ENCODE measurements at places on chromosomes 4 and X.

- DNase-seq: no peak
These were observed 482.8 kb upstream of the HTR2C start for GRCh38 chrX:114101081-114101480.

GRCh38 chr4:128358231-128358912, 70.8 kb upstream of the PGRMC2 start:
- peak; percentile 26 for DNase-seq

DNA sequence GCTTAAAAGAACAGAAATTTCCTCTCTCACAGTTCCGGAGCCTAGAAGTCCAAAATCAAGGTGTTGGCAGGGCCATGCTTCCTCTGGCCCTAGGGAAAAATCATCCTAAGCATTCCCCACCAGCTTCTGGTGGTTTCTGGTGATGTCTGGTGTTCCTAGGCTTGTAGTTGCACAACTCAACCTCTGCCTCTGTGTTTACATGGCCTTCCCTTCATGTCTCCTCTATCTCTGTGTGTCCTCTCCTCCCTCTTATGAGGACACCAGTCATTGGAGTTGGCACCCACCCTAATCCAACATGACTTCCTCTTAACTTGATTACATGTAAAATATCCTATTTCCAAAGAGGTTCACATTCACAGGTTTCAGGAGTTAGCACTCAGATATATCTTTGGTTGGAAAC, 15.4 kb downstream of the LRP2BP start:
- no peak for DNase-seq

DNA sequence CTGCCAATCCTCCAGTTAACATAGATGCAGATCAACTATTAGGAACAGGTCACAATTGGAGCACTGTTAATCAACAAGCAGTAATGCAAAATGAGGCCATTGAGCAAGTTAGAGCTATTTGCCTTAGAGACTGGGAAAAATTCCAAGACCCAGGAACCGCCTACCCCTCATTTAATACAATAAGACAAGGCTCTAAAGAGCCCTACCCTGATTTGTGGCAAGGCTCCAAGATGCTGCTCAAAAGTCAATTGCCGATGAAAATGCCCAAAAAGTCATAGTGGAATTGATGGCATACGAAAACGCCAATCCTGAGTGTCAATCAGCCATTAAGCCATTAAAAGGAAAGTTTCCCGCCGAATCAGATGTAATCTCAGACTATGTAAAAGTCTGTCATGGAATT, 20.5 kb upstream of the TRIM61 start:
- DNase-seq: no peak

DNA sequence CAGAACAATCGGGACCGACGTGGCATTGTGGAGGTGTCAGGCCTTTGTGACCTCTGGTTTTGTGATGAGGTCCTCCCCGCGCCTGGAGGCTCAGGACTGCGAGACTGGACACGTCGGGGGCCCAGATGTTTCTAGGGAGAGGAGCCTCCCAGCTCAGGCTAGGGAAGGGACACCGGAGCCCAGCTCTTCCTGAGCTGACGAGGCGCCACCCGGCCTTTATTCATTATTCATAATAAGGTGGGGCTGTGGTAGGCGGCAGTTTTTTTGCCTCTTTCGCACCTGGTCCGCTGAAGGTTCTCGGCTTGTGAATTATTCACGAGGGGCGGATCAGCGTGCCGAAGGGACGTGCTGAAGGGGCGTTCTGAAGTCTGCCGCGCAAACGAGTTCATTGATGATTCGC, 2.3 kb upstream of the UBA1 start:
- no peak for DNase-seq

DNA sequence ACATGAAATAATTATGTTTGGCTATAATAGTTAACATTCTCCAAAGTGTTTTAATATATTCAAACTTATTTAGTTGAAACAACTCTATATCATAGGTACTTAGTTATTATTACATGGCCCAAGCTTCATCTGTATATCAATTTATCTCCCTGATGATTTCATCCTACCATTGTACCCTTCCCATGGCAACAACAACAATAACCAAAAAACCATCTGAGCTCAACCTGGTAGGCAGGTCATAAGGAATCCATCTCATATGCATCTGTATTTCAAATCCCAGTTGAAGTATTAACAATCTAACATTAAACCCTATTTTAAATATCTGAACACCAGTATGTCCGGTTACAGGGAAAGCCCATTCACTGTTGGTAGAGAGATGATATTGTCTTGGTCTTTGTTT, 33.1 kb upstream of the SLC7A11 start:
- peak; percentile 12 for DNase-seq

DNA sequence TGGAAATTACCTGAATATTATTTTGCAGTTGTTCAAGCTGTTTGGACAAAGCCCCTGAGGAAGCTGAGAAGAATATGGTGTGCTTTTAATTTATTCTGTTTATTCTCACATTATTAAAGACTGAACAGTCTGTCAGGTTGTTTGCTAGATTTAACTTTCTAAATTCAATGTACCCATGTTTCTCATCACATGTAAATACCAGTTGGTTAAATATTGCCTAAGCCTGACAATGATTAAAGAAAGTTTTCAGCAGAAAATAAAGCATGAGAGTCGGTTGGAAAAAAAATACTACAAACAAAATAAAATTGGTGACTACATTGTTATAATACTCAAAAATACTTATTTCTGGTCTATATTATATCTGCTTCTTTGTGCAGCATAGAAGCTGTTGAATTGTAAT, 1974.7 kb downstream of the ARAP2 start:
- DNase-seq: no peak

- no peak for DNase-seq
These were observed 6.3 kb upstream of the GPM6A start for GRCh38 chr4:175818406-175818805.

- no peak for DNase-seq
These were observed 113.5 kb upstream of the USP9X start for GRCh38 chrX:40971736-40972135.

DNA sequence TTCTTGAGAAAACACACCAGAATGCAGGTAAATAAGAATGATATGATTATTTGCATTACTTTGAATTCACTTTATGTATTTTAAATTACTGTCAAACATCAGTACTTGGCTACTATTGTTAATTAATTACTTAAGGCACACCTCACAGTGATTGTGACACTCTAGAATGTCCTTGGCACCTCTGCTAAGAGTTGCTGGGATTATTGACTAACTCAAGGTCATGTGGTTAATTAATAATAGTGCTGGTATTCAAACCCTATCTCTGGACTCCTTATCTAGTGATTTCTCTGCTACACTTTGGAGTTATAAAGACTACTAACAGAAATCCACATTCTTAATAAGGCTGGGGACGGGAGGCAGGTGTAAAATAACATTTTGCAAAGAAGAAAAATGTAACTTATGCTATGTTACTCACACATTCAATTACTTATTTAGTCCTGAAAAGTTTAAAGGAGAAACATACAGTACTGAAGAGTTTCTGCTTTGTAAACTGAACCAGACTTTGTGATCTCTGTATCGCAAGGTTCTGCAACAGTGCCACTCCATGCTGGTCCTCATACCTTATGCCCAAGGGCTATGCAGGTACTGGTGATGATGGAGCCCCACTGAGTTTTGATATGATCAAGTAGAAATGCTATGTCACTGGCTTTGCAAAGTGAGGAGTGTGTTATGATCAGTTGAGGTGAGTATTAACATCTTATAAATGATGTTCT, 242.7 kb downstream of the MID1IP1 start:
- no peak for DNase-seq

DNA sequence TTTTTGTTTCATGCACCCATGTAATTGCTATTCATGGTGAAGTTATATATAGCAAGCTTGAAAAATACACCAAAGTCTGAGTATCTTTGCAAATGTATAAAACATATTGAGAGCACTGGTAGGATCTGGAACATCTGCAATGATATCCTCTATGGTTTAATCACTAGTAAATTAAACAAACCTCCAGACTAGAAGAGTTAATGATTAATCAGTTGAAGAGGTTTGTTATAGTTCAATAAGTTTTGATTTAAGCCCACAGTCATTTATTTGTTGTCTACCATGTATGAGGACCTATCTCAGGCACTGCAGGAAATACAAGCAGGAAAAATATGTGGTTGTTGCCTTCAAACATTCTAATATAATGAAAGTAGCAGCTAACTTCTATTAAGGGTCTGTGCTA, 16.5 kb downstream of the CYBB start:
- no peak for DNase-seq

GRCh38 chrX:103817502-103817901, 14.6 kb downstream of the RAB9B start:
- DNase-seq: peak; percentile 49

DNA sequence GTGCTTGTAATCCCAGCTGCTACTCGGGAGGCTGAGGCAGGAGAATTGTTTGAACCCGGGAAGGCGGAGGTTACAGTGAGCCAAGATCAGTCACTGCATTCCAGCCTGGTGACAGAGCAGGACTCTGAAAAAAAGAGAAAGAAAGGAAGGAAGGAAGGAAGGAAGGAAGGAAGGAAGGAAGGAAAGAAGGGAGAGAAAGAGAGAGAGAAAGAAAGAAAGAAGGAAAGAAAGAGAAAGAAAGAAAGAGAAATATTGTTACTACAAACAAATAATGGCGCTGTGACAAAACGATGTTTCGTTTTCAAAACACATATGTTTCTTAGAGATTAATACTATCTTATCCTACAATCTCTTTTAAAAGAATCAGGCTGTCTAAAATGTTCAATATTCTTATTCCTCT, 42.1 kb upstream of the CCDC160 start:
- no peak for DNase-seq

DNA sequence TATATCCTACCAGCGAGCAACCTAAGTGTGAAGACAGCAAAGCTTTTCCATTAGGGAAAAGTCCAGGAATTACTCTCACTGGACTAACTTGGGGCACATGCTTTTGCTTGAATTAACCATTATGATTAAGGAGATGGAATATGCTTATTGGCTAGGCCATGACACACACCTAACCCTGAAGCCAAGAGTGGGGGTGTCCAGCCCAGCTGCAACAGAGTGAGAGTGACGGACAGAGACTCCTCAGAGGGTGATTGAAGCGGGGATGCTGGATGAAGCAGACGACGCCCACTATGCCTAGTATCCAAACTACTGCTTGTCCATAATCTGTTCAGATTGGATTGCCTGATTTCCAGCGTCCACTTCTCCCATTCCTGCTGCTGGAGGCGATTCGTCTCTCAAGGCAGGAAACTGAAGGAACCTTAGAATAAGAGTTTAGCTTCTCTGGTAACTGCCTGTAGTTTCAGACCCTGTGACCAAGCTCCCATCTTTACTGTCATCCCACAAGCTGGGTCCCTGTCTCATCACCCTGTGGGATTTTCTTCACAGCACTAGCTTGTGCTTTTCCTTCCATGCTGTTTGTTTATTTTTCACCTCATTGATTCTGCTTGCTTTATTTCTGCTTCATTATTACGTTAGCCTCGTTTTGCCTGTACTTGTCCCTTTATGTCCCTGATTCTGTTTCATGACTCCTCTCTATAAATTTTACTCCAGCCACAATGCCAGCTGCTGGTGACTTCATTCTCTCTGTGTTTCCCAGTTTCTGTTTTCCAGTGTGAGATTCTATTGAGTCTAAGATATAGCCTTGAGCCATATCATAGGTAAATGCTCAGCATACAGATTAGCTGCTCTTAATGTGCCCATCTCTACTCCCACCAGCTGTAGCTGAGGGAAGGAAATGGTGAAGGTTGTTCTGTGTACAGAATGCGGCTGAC, 19.0 kb downstream of the FAM47E start:
- DNase-seq: no peak

- no peak for DNase-seq
These were observed 559.8 kb downstream of the TLL1 start for GRCh38 chr4:166432842-166433241.

DNA sequence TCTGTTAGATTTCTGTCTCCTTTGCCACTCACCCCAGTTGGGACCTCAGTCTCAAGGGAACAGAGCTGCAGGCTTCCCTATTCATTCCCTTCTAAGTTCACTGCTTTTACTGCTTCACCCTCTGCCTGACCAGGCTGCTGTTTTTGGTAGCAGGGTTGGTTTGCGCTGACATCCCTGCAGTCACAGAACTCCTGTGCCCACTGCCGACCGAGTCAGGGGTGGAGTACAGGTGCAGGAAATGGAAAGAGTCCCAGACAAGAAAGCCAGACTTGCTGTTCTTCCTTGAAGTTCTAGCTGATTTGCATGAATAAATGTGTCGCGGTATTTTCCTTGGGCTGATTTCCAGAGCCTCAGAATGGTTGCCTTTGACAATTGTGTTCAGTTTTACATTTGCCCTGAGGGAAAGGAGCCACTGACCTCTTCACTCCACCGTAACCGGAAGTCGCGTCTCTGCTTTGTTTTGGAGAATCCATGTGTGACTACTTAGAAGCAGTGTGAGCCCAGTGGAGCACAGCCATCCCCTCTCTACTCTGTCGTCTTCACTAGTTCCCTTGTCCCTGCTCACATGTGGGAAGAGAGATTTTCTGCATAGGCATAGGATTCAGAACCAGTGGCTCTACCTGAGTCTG, 84.8 kb downstream of the TNIP2 start:
- DNase-seq: no peak

- peak; percentile 73 for DNase-seq
These were observed 15.4 kb downstream of the IGFBP7 start for GRCh38 chr4:57094832-57095223.

DNA sequence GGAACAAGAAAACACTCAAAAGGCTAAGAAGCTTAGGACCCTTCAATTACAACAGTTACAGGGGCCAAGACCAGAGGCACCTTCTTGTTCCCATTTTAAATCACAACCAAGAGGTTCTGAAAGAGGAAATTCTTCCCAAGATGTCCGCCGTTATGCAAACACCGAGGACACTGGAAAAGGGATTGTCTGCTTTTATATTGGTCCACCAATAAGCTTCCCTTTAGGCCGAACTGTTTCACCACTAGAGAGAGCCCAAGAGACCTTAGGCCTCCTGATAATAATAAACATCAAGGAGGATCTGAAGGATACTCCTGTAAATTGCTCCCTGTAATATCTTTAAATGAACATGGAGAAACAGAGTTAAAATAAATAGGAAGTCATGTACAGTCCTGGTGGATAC, 92.6 kb upstream of the NLRP2B start:
- no peak for DNase-seq

GRCh38 chrX:129738466-129739308, at the start of gene XPNPEP2:
Gene XPNPEP2 (plus strand): TSS chrX:129738979. CDS start chrX:129739214, 235 bp downstream.
- no peak for DNase-seq

GRCh38 chr4:73181231-73181630, 77.4 kb downstream of the ANKRD17 start:
- DNase-seq: no peak

DNA sequence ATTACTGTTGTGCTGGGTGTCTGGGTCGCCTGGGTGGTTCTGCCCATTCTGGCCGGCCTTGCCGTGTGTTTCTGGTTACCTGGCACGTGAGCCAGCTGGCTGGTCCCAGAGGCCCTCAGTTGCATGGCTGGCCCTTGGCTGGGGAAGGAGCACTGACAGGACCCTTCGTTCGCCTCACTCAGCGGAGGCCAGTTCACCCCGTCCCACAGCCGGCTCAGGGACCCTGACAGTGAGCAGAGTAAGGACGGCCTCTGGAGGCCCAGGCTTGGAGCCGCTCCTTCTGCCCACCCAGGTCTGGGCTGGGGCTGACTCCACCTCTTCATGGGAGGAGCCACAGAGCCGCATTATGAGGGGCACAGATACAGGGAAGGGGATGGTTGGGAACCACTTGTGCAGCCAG, 20.3 kb upstream of the HGFAC start:
- DNase-seq: no peak

- no peak for DNase-seq
These were observed 99.8 kb upstream of the TEX13C start for GRCh38 chrX:125219852-125220251.
